ENCODE measurements at places on chromosomes 11 and 22.
A peak's percentile ranks its signal among the peaks of the same experiment; 100 is the strongest.

- DNase-seq, result no peak
Observed at GRCh38 chr11:87438416-87438815, 400.7 kb downstream of the TMEM135 start.

- no peak for DNase-seq
Observed at GRCh38 chr22:41201141-41201540, 4.0 kb upstream of the L3MBTL2 start.

DNA sequence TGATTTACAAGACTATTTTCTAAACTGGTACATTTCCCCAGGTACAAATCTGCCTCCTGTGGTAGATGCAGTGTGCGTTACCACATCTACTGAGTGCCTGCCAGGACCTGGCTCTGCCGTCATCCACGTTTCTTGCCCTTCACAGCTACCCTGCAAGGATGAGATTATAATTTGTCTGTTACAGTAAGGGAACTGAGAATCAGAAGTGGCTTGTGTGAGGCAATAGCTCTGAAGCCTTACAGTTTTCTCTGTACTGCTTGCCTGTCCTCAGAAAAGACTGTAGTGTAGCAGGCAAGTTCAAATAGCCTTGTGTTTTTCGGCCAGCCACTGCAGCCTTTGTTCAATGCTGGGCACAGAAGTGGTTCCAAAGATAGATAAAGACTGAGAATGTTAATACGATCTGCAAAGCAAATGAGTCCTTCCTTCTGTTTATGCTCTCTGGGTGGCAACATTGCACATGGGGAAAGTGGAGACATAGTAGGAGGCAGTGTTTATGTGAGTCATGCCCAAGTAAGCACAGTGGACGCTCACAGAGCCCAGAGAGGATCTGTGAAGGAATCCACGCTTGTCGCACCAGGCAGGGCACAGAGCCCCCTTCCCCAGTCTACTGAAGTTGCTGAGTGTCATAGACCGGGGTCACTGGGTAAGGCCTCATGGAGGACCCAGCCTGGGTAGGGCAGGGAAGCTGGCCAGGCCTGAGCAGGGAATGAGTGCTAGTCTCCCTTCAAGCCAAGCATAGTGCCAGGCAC, 49.1 kb downstream of the MICAL2 start:
- DNase-seq, result no peak

- peak; percentile 45 for DNase-seq
Observed at GRCh38 chr11:11620173-11620920, 1.5 kb downstream of the GALNT18 start.

DNA sequence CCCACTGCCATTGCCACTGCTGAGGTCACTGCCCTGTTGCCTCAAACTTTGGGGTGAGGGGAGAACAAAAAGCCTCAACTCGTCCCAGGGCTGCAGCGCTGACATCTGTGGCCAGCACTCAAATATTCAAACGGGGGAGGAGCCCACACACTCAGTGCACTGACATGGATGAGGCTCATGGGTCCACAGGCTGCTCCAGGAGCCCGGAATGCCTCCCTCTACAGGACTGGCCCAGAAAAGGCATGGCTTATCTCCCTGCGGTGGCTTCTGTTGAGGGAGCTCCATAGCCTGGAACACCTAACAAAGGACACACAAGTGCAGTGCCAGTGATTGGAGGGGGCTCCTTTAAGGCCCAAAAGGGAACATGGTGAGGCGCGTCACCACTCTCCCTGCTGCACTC, 341.1 kb upstream of the LUZP2 start:
- no peak for DNase-seq

DNA sequence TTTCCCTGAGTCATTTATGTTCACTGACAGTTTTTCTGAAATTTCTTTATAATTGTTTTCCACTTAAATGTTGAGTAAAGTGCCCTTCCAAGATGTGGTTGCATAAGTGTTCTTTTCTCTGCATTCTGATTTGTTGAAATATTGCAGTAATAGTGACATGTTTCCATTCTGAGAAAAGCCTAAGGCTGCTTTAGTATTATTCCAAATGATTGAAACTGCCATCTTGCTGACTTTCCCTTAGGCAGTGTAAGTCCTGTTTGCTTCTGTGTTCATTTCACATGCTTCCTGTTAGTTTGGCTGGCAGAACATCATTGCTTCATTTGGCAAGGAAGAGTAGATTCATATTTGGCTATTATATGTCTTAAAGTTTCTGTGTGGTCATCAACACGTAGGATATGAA, 146.5 kb downstream of the ELP4 start:
- DNase-seq, result peak; percentile 24

GRCh38 chr11:36019005-36019596, 75.2 kb downstream of the LDLRAD3 start:
- DNase-seq, result peak; percentile 48

GRCh38 chr11:3036419-3036818, 20.8 kb downstream of the CARS1 start:
- DNase-seq, result no peak

DNA sequence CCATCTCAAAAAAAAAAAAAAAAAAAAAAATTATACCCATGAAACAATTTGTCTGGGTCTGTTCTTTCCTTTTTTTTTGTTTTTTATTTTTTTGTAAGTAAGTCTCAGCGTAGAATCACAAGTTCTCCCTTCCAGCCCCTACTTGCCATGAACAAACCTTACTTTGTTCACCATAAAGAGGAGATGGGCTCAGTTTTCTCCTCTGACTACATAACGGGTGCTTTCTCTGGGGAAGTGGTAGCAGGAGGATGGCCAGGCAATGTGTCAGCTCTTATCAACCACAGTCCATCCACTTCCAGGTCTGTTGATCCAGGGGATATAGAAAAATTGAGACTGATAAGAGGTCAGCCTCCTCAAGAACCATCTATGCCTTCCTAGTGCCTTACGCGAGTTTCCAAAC, 11.0 kb downstream of the ASCC2 start:
- no peak for DNase-seq

- DNase-seq, result peak; percentile 51
Observed at GRCh38 chr11:3166268-3167142, 1.4 kb upstream of the OSBPL5 start.

GRCh38 chr22:19368876-19369275, 62.7 kb downstream of the HIRA start:
- DNase-seq, result no peak

DNA sequence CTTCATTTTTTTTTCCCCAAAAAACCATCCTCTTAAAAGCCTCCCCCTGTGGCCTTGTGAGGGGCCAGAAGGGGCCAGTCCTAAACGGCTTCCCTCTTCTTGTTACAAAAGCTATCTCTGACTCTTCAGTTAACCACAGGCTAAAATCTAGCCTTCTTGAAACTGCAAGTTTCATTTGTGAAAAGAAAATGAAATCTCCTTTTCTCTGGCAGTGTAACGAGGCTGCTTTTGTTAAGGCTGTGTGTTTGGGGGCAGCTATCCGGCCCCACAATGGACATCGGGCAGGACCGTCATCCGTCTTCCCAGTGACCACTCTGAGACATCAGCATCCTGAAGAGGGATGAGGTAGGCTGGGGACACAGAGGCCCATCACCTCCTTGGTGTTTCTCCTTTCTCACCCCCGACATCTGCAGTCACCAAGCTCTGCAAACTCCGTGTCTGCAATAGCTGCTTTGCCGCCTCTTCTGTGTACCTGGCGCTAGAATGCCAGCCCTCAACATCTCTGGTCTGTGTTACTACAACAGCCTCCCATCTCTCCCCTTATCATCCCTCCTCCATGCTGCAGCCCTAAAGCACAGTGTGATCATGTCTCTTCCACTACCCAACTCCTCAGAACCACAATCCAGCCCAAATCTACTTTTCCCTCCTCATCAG, 94.0 kb downstream of the RCN1 start:
- DNase-seq, result no peak

DNA sequence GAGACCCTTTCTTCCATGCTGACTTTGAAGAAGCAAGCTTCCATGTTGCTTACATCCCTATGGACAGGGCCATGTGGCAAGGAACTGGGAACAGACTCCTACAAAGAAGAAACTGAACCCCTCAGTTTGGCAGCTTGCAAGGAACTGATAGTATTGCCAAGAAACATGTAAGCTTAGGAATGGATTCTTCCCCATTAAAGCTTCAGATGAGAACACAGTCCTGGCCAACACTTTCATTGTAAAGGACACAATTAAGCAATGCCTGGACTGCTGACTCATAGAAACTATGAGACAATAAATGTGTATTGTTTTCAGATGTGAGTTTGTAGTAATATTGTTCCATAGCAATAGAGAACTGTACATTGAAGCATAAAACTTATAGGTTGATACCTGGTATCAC, 82.4 kb downstream of the AASDHPPT start:
- no peak for DNase-seq

All from NCI-H446 (cell line).